ENCODE measurements at places on chromosomes 3 and 15.
A peak's percentile ranks its signal among the peaks of the same experiment; 100 is the strongest.

- no peak for DNase-seq
Observed at GRCh38 chr3:120763601-120764000, 21.1 kb downstream of the GTF2E1 start.

DNA sequence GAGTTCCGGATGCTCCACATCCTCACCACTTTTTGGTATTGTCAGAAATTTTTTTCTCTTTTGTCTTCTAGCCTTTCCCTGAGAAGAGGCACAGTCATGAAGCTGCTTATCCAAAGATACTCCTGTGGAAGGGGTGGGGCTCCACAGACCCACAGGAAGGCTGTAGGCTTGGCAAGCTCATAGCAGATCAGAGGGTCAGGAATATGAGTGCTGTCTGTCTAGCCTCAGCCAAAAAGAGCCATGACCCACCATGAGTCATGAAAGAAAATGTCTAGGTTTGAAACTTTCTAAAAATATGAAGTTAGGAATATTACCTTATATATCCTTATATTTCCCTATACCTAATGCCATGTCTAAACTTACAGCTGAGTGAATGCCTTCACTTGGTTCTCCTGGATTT is 118.2 kb upstream of the THBS1 start:
- no peak for DNase-seq

DNA sequence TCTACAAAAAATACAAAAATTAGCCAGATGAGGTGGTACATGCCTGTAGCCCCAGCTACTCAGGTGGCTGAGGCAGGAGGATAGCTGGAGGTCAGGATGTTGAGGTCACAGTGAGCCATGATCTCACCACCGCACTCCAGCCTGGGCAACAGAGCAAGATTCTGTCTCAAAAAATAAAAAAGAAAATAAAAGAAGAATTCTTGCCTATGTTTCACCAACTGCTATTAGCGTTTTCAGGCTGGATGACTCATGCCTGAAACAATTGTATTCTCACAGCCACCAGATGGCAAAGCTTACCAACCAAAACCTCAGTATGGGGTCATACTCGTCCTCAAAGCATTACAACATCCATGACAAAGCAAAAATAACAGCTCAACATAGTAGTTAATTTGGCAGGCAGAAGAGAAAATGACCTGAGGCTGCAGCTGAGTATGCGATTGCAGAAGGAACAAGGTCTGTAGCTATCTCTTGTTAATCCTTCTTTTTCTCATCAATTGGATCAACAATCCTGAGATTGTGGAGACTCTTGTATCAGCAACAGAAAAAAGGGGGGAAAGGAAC is 52.2 kb downstream of the TP53BP1 start:
- DNase-seq = no peak

GRCh38 chr3:11909726-11910125 is 63.0 kb upstream of the TAMM41 start:
- no peak for DNase-seq

GRCh38 chr3:52021489-52022268 is 26.0 kb upstream of the RPL29 start:
- no peak for DNase-seq

- no peak for DNase-seq
Observed at GRCh38 chr3:128488991-128489673, 3.9 kb downstream of the GATA2 start.

DNA sequence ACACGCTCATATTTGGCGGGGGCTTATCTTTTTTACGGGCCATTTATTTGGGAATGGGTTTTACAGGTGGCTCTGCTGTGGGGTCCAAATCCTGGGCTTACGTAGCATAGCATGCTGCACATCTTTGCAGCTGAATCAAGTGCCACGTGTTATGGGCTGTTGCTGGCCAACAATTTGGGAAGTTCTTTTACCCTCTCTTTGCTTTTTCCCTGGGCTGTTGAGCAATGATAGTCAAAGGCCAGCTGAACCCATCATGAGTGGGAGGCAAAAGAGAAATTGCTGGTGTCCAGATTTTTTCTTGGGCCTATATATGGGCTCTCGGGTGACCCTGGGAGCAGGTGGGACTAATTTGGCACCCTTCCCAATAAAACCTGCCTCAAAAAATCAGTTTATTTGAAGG is 209.3 kb upstream of the SATB1 start:
- no peak for DNase-seq

GRCh38 chr3:37024092-37024491 is 30.8 kb downstream of the MLH1 start:
- DNase-seq = no peak

DNA sequence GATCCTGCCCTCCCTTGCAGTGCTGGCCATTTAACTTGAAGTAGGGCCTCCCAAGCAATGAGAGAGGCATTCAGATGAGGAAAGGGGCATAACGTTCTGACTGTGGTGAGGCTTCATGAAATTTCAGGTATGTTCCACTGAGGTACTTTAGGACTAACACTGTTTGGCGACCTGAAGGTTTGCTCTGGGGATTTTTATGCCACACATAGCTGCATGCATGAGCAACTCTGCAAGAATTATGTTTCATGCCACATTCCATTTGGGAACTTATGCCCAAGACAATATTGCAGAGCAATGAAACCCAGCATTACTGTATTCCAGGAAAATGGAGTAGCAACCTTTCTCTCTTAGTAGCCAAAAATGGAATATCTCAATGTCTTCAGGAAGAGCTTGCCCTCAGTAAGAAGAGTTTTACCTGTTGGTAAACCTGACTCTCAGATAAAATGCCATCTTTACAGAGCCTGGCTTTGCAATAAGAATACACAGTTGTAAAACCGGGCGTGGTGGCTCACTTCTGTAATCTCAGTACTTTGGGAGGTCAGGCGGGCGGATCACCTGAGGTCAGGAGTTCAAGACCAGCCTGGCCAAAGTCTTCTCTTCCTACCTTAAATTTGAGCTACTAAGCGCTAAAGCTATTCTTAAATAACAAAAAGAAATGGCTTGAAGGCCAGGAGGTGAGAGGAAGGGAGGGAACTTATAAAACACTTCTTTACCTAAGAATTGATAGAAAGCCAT is 16.7 kb upstream of the TBL1XR1 start:
- no peak for DNase-seq

- DNase-seq = no peak
Observed at GRCh38 chr3:114218578-114219185, 18.7 kb downstream of the ZNF80 start.

GRCh38 chr3:121414924-121415323 is 130.9 kb downstream of the POLQ start:
- no peak for DNase-seq

- no peak for DNase-seq
Observed at GRCh38 chr3:115517457-115518050, 105.8 kb upstream of the GAP43 start.

- no peak for DNase-seq
Observed at GRCh38 chr3:187213616-187214015, 16.3 kb downstream of the RTP1 start.

DNA sequence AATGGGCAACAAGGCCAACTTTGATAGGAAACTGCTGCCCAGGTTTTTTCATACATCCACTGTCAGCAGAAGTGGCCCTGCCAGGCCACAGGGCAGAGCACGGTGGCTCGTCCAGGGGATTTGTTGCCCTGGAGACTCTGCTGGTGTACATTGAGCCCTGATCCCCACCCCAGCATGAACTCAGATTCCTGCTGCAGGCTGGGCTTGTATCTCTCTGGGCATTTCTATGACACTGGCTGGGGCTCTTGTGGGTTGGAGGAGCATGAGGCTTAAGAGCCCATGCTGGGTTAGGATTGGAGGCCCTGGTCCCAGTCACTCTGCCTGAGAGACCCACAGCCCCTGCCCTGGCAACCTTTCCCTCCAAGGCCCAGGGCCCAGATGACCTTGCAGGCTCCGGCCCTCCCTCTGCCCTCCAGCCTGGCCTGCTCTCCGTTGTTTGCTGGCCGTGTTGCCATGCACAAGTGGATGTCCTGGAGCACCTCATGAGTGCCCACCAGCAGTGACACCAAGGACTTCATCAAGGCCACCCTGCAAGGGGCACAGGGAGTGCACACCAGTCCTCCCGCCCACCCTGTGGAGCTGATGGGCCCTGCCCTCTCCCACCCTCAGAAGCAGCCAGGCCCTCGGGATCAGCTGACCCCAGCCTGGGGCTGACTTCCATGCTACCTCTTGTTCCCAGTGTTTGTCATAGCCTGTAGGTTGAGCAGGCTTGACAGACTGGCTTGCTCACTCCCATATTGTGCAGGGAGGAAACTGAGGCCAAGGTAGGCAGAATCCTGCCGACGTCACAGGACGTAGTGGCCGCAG is 58.2 kb downstream of the ZNF445 start:
- no peak for DNase-seq

GRCh38 chr15:43168192-43169107 is 16.8 kb upstream of the CCNDBP1 start:
- DNase-seq = no peak

DNA sequence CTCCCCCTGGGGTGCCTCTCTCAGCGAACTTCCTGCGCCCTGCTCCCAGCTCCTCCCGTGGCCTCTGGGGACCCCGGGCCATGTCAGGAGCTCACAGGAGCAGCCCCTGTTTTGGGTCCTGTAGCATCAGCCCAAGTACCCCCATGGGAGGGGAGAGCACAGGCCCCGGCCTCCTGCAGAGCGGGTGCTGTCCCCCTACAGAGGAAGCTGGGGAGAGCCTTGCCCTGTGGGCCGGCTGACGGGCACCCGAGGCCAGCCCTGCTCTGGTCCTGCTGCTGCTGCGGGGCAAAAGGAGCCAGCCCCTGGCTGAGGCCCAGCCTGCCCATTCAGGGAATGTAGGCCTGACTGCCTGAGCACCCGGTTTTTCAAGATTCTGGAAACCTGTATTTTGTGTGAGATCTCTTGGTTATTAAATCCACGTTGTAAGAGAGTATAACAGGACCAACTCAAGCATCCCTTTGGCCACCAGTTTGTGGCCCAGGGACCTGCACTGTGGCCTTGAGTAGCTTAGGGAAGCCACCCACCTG is 12.4 kb downstream of the PLXNA1 start:
- no peak for DNase-seq

DNA sequence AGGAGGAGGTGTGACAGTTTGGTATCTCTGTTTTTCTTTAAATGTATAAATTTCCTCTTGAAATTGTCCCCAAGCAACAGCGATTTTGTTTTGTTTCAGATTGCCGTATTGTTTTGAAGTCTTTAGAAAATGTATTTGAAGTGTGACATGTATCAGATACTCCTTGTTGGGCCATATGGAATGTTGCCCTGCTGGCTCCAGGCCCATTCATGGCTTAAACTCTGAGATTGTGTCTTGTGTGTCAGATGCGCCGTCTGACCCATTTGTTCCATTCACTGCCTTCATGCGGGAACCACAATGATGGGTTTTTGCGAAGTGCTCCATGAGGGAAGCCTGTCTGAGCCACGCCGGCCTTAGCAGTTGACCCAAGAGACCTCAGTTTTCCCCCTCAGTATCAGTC is 75.2 kb upstream of the ADAMTSL3 start:
- DNase-seq = no peak

DNA sequence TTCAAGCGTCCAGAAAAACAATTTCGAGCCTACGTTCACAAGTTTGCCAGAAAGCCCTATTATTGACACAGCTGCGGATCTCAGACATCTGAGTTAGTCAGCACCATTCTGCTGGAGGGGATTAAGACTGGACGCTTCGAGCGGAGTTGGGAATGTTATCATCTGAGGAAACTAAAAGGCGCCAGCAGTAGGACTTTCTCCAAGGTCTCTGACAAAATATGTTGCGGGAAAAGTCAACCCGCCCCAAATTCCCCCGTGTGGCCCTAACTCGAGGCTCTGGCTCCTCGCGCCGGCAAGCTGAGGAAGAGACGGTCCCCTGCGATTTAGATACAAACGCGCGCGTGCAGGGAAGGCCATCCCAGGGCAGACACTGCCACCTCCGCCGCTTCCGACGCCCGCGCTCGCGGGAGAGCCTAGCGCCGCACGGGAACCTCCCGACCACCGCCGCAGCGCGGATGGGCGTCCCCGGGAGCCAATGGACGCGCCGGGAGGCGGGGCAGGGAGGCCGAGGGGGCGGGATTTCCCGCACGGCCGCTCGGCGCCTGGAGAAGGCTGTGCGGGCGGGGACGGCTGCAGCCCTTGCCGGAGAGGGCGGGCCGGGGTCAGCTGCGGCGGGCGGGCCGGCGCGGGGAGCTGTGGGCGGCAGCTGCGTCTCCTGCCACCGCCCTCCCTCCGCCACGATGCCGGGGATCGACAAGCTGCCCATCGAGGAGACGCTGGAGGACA is at the start of gene APPL1:
TSS of gene APPL1 (plus strand) at position 526 of the 726 bp plus-strand sequence. CDS start at position 681, 155 bp downstream.
- DNase-seq = peak; percentile 78

DNA sequence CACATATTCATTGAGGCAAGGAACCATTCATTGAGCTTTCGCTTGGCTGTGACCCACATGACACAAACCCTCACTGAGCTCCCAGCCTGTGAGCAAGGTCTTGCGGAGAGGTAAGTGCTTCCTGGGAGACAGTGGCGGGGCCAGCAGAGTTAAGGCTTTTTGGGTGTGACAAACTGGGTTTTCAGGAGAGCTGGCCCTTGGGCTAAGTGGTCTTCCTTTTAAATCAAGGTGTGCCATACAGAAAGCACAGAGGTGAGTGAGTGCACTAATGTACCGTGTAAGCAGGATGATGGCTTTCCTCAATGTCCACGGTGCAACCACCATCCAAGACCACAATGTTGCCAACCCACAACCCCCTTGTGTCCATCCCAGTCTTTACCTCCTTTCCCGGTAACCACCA is 28.6 kb downstream of the POMGNT2 start:
- DNase-seq = no peak

GRCh38 chr3:142007710-142008399 is 131.4 kb downstream of the ATP1B3 start:
- no peak for DNase-seq

DNA sequence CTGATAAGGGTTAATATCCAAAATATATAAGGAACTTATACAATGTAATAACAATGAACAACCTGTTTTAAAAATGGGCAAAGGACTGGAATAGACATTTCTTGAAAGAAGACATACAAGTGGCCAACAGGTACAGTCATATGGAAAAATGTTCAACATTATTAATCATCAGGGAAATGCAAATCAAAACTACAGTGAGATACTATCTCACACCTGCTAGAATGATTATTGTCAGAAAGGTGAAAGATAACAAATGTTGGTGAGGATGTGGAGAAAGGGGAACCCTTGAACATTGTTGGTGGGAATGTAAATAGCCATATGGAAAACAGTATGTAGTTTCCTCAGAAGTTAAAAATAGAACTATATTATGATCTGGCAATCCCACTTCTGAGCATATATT is 20.4 kb downstream of the GOLM2 start:
- no peak for DNase-seq

DNA sequence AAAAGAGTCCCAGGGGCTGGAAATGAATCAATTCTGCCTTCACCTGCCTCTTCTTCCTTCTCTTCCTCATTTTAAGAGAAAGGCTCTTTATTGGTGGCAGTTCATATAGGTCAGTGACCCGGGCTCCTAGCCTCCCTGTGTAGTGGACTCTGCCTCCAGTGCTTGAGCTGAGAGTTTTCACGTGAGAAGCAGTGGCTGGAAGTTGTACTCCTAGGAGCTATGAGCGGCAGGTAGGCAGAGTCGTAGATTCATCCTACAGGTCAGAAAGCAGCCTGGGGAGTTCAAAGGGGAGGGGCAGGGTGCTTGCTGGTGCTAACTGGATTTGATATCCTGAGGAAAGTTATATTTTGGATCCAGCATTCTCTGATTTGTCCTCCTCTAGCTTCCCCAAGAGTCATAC is 101.1 kb downstream of the RPLP1 start:
- no peak for DNase-seq
